ENCODE measurements at places on chromosomes 2 and 18.

DNA sequence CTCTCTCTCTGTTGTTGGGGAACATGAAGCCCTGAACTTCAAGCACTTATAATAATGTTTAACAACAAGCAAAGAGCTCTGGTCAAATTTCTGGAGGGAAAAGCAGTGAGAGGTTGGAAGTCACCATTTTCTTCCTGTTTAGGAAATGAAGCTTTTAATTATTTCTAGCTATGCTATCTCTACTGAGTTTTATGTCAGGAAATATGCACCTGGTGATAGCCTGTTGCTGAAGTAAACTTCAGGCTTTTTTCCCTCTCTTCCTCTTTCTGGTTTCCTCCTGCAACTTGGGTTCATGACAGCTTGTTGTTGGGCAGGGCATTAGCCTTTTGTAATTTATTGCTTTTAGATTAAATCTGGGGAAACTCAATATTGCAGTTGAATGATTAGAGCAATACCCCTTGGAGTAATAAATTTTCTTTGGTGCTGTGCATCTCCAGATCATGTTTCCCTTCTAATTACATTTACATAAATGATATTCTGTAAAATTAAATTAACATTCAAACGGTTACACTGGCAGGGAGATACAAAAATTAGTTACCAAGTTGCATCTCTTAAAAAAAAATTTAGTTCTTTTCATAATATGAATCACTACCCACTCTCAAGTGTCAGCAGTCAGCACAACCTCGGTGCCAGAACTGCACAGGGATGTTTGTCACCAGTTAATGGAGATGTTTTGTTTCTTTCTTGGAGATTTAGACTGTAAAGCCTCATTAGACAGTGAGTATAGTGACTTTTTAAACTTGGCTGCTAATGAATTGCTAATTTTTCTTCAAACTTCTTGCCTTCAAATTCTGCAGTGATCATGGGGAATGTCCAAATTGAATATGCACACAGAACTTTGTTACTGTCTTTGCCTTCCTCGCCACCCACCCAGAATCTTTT is 466.6 kb upstream of the ETAA1 start:
- no peak for DNase-seq

DNA sequence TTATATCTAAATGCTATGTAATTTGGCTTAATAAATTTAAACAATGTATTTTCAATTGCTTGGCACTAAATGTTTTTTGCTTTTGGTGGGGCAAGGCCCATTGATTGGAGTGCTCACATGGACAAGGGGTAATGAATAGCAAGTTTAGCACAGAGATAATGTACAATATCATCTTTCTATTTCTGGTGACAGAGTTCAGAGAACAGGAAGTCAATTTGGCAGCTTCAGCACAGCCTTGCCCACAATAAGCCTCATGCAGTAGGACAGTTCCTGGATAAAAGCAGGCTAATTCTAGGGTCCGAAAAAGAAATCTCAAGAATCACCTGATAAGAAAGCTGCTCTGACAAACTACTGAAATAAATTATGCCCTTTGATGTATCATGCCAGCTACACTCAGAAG is 443.9 kb upstream of the FSHR start:
- DNase-seq: no peak

GRCh38 chr2:113886479-113887008 is 3.3 kb upstream of the ACTR3 start:
- DNase-seq: peak; percentile 79

- no peak for DNase-seq
Measured at GRCh38 chr2:169623235-169623634, 39.1 kb downstream of the PPIG start.

GRCh38 chr2:222483513-222484039 is 59.2 kb downstream of the SGPP2 start:
- no peak for DNase-seq

GRCh38 chr18:37551249-37551648 is 14.3 kb downstream of the CELF4 start:
- DNase-seq: no peak

DNA sequence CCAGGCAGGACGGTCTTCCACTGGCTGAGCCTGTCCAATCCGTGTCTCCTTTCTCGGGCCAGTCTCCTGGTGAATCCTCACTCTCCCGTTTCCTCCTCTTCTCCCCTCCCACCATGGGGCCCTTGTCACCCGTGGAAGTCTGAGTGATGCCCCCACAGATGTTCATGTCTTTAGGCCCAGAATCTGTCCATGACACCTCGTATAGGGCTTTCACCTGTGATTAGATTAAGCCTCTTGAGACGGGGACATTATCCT is 193.5 kb downstream of the ZFP36L2 start:
- no peak for DNase-seq

GRCh38 chr2:138724327-138724726 is 55.9 kb downstream of the NXPH2 start:
- DNase-seq: no peak

- no peak for DNase-seq
Measured at GRCh38 chr2:112493858-112494648, 12.1 kb downstream of the TTL start.

- no peak for DNase-seq
Measured at GRCh38 chr2:42954227-42954962, 162.0 kb upstream of the HAAO start.

DNA sequence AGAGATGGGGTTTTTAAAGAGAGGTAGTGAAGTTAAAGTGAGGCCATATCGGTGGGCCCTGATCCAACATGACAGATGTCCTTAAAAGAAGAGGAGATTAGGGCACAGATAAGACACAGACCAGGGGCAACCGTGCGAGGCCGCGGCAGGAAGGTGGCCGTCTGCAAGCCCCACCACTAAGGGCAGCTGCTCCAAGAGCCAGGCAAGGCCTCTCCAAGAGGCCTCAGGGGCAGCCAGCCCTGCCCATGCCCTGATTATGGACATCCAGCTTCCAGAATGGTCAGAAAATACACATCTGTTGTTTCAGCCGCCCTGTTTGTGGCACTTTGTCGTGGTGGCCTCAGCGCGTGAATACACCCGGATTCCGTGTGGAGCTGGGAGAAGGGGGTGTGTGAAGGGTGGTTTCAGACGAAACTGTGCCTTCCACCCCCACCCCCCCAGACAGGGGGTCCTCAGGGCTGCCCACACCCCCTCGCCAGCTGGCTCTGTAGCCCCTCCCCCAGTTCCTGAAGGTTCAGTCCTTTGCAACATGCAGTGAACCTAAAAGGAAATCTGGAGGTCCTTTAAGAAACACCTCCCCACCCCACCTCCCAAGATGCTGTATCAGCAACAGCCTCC is 74.1 kb upstream of the SMAD7 start:
- no peak for DNase-seq

DNA sequence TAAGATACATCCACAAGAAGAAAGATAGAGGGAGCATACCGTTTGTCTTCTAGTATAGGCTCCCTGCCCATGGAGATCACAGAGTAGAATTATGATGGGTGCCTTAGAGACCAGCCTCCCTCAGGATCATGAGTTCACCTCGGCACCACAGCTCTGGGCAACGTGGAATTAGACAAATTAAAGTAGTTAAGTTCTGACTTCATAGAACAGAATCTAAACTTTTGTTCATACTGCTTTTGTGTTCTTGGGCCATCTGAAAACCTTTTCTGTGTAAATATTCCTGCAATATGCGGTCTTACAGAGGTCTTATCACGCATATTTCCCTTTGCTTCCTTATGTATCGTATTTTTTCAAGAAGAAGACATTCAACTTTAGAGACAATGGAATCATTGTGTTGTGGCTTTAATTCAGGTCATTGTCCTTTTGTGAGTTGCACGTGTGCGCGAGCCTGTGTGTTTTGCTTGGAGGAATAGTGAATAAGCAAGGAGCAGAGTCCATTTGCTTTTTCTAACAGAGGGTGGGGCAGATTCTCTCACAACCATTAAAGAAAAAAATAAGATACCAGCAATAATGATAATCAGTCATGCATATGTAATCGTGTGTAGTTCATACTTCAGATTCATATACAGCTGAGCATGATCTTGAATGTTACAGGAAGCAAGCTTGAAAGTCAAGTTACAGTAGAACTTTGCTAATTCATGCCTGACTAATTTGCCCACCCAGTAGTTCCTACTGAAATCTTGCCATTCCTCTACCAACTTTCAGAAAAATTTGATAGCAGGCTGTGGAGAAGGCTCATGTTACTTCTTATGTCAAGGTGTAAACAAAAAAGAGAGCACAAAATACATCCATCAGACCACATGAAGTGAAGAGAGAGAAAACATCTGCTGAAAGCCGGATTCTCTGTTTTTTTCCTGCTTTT is 243.6 kb downstream of the NEDD4L start:
- no peak for DNase-seq

DNA sequence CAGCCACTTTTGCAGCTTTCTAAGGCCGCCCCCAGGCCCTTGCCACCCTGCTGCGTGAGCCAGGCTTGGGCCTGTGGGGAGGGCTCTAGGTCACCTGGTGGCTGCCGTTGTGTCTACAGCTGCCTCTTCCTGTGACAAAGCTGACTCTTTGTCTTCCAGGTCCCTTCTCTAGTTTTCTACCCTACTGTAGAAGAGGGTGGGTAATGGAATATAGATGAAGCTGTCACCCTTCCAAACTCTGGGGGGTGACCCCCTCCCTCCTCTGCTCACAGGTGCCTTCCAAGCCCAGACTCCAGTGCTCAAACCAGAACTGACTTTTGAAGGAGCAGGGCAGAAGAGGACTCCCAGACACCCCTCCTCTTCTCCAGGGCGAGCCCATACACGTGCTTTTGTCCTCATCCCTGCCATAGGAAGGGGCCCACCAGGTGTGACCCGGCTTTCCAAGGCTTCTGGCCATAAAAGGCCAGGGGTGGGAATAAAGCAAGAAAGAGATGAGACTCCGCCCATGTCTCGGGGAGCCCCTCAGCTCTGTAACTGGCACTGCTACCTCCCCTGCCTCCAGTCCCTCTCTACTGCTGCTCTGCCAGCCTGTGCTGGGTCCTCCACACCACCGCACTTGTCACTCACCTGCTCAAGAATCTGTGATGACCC is 17.9 kb upstream of the SDC1 start:
- no peak for DNase-seq

GRCh38 chr18:55517055-55517454 is 70.9 kb downstream of the TCF4 start:
- DNase-seq: no peak

DNA sequence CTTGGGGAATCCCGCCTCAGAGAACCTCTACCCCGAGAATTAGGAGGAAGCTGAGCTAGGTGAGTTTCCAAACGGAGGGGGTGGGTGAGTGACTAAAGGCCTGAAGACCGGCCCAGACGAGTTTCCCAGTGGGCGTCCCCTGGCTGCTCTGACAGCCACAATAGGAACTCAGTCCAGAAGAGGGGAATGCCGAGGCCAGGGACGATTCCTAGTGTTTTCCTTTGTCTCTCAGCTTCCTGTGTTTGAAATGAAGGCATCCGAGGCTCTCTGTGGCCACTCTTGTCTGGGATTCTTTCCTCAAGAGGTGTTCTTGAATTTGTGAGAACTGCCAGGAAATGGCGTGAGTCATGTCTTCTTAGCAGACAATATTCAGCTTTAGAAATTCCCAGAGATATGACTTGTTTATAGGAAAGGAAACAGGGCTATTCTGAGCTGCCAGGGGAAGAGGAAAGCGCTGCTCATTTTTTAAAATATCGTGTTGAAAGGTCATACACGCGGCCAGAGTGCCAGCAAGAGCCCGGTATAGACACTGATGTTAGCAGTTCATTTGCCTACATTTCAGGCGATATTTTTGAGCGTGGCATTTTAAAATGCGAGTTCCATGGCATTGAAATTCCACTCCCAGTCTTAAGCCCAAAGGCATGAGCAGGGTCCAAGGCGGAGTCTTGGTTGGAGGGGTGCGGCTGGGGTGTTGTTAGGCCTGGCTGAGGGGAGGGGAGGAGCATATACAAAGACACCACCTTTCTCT is 169.1 kb upstream of the KLF7 start:
- DNase-seq: no peak

DNA sequence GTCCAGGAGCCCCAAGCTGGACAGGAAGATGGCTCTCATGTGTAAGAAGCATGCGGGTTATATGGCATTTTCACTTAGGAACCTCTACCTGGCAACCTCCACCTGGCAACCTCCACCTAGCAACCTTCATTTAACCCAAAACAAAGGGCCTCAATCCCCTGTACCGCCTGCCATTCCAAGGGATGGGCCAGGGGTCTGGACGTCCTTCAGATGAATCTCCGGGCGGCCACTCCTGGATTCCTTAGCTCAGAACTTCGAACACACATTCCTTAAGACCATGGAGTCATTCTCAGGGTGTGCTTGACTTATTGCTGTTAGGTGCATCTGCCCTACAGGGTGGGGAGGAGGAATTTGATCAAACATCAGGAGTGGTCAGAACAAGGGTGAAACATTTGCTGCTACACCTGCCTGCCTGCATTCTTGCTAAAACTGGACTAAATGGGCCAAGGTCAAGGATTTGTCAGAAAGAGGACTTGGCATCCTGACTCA is 277.6 kb downstream of the PHLPP1 start:
- DNase-seq: no peak

- DNase-seq: no peak
Measured at GRCh38 chr18:47036298-47036874, 965 bp upstream of the ELOA2 start.

DNA sequence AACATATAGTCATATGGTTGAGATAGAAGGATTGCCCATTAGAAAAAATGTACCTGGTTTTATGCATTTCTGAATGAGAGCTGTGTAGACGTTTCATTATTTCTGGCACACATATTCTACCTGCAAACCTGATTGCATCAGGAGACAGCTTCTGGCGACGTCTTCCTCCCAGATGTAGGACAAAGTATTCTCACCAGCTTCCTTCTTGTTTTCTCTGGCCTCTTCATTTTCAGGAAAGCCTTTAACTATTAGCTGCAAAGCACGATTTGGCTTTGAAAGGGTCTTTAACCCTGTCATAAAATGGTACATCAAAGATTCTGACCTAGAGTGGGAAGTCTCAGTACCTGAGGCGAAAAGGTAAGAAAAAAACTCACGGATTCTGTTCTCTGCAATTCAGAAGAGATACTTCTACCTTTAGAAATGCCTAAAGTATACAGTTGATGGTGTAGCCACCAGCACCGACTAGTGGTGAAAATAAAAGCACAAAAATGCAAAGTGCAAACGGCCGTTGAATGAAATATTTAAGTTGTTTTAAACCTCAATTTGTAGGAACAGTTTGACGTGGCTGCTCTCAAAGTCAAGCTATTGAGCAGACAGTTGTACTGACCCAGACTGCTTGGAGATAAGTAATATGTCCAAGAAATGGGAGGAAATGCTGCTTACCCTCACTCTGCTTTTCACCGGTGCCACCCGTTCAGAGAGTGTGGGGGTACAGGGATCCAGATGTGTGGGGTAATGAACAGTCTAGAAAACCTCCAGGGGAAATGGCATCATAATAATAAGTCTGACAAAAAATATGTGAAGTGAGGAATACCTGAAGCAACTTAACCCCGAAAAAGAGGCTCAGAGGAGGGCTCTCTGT is 20.2 kb downstream of the IL18RAP start:
- no peak for DNase-seq

Data from activated naive CD4-positive, alpha-beta T cell treated with anti-CD3 and anti-CD28 coated beads, Interleukin-2, amount 50 U/mL, for 72 hours (primary cell).